ENCODE measurements at places on chromosomes 7 and 10. TPM values are rescaled to one million over a fixed set of nuclear protein-coding genes. Genes with fewer than 3 reads are reported as not detected.

Gene ANXA8
- polyA plus RNA-seq, result 0.15 TPM

Gene NEURL1
- 0.07 TPM for polyA plus RNA-seq

GRCh38 chr10:86212391-86212700, 154.2 kb downstream of the GRID1 start:
- DNase-seq, result peak; percentile 16

- DNase-seq, result no peak
Measured at GRCh38 chr7:151301471-151302462, 39.8 kb upstream of the NUB1 start.

GRCh38 chr10:69232252-69232651, 12.1 kb downstream of the HKDC1 start:
- no peak for DNase-seq

GRCh38 chr7:79790656-79791262, 337.3 kb upstream of the MAGI2 start:
- DNase-seq, result no peak

Data from heart left ventricle (tissue), 16 donors.